ENCODE measurements at places on chromosomes 11 and 22.

GRCh38 chr22:43118953-43119458, 8.5 kb downstream of the BIK start:
- DNase-seq = no peak

- DNase-seq = no peak
These were observed 3.4 kb upstream of the OR4C6 start for GRCh38 chr11:55658608-55659007.

- DNase-seq = no peak
These were observed 69.1 kb downstream of the ST3GAL4 start for GRCh38 chr11:126424471-126425039.

DNA sequence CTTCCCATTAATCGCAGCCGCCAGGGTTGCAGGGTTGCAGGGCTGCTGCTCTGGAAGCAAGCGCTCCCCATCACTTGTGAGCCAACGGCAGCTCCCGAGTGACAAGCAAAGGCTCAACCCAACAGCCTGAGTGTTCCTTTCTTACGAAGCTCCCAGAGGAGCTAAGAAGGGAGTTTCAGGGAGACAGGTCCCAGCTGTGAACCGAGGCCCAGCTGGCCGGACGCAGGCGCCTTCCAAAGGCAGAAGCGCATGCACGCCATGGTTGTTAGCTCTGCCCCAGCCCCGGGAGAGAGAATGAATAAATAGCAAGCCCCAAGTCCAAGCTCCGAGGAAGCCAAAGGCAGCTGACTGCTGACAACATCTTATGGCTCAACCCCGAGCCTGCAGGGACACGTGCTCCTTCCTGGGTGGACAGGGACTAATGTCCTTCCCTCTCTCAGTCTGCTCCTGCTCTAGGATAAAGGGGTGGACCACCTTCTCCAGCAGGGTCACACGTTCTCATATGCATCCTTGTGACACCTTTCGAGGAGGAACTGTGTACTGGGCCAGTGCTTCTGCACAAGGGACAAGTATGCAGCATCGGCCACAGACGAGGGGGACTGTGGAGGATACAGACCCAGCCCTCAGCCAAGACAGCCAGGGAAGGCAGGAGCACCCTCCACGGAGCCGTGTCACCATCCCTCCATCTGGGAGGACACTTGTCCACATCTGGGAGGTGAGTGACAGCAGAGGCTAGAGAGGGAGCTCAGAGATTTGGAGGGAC, 29.9 kb downstream of the SHANK2 start:
- DNase-seq = no peak

DNA sequence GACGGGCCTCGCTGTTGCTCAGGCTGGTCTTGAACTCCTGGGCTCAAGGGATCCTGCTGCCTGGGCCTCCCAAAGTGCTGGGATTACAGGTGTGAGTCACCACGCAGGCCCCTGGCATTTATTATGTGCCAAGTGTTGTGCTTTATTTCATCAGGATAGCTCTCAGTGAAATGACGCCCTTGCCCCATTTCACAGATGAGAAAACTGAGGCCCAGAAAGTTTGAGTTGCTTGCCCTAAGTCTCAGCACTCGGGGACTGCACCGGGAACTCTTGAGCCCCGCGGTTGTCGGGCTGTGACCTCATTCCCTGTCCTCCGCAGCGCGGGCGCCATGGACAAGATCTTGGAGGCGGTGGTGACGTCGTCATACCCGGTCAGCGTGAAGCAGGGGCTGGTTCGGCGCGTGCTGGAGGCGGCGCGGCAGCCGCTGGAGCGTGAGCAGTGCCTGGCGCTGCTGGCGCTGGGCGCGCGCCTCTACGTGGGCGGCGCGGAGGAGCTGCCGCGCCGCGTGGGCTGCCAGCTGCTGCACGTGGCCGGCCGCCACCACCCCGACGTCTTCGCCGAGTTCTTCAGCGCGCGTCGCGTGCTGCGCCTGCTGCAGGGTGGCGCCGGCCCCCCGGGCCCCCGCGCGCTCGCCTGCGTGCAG, 7.3 kb downstream of the USP35 start:
- DNase-seq = no peak

- no peak for DNase-seq
These were observed 38.3 kb downstream of the GAB4 start for GRCh38 chr22:16969508-16970327.
